ENCODE measurements at places on chromosomes 5 and 9.

DNA sequence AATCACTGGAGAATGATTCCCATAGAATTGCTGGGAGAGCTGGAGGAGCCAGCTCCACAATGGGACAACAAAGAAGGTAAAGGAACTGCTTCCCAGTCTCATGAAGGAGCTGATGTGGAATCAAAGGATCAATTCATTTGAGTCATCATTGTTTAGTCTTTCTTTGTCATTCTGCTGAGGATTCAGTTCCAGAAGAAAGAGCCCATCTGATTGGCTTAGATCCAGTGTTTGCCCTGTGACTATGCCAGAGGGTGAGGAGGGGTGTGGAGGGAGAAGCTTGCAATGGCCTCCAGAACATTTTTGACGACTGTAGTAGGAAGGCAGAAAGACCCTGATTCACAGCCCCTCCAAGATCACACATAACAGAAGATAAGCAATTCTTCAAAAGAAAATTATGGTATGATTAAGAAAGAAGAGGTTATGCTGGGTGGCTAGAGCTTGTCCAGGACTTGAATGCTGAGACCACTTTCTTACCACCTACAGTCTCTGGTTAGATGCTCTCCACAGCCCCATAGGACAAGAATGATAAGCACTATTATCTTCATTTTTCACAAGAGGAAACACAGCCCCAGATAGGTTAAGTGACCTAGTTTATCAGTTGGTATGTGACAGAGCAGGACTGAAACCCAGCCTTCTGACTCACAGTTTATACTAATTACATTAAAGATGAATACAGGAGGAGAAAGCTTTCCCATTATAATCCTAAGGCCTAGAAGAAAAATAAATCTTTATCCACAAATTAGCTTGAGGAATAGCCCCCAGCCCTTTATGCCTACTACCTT is 363.1 kb downstream of the PRELID2 start:
- no peak for DNase-seq

- DNase-seq = no peak
Measured at GRCh38 chr5:5678909-5679308, 256.4 kb downstream of the ICE1 start.

- no peak for DNase-seq
Measured at GRCh38 chr9:86337469-86338108, 16.6 kb downstream of the TUT7 start.

DNA sequence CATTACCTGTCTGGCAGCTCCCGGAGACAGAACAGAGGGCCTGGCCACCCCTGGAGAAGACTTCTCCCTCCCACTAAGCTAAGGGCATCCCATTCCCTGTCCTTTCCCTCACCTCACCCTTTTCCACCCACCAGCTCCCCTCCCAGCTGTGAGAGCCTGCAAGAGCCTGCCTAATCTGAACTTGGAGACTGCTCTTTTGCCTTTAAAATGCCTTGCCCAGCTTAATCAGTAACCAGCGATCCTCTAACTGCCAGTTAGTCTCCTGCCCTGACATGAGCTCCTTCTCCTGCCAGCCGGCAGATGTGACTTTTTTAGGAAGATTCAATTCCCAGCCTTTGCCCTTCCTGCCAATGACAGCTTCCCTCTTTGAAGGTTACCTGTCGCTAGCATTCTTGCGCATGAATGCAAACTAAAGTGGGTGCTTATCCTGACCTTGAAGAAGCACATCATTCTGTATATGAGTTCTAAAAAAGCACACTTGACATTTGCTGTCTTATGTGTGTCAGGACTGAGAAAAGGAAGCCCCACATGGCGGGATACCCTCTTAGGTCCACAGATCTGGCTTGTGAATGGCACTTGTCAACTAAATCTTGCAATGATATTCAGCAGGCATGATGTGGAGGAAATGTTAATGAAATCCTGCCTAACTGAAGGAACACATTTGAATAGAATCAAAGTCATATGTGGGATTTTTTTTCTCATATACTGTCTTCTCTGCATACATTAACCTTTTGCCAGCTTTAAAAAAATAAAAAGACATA is 411.2 kb upstream of the SLC30A5 start:
- DNase-seq = no peak

DNA sequence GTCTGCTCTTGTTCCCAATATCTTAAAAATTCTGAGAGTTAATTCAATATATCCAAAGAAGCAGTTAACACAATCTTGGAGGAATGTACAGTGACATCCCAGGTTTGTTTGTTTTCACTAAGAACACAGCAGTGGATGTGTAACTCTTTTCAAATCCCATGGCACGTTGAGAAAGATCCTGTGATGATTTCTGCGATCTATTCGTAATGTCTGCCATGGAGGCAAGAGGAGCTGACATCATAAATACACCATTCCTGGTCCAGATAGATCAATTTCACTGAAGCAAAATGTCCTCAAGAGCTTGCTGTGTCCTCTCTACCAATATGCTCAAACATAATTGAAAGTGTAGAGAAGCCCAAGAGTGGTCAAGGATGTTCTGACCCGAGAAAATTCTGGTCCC is 252.8 kb upstream of the TRIM32 start:
- DNase-seq = no peak

DNA sequence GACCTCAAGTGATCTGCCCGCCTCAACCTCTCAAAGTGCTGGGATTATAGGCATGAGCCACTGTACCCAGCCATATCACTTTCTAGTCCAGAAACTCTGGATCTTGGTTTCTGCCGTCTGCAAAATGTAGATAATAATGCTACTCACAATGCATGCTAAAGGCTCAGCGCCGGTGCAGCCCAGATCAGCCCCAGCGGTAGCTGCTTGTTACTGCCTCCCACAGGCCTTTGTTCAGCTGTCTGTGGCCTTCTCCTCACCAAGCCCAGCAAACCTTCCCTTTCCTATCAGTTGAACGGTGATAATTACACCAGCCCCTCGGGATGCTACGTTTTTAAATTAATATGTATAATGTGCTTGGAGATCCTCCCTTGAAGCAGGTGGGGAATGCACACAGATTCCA is 26.2 kb upstream of the MSX2 start:
- DNase-seq = no peak

DNA sequence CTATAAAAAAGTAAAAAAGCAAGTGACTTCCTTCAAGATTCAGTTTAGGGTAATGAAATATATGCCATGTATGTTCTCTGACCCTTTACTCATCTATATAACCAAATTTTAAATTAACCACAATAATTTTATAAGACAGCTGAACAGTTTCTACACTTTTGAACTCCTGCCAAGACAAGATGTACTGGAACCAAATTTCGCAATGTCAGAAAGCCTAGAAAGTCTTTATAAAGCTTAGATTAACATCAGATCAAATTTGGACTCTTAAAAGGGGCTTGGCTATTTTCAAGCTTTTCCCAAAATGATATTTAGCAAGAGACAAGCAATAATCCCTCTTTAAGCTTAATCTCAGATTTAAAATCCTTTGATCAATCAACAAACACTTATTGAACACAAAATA is 362.6 kb downstream of the PTPRD start:
- DNase-seq = no peak

DNA sequence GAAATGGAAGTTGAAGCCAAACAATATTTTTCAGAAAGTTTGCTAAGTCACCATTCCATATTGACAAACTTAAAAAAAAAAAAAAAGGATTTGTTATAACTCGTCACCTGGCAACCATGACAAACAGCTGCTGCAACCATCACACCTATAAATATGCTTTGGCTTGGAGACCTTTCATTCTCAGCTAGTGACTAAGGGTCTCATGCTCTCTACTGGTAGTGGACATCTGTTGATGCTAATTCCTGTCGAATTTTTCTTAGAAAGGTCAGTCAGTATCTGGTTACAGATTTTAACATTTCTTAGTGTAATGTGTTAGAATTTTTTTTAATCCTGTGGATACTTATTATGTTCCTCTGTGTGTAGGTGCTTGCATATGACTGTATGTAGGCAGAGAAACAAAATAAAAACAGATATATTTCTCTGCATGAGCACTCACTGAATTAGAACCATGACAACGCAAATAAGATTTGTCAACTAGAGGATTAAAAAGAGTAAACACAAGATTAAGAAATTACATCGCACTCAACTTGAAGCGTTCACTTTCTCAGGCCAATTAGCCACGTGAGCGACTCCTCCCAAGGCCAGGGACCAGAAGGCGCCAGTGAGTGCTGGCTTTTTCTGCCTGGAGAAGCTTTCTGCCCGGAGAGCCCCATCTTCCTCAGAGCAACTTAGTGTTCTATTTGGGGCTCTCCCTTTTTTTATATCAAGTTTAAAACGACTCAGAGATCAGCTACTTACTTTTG is 27.0 kb upstream of the ZNF622 start:
- DNase-seq = no peak

DNA sequence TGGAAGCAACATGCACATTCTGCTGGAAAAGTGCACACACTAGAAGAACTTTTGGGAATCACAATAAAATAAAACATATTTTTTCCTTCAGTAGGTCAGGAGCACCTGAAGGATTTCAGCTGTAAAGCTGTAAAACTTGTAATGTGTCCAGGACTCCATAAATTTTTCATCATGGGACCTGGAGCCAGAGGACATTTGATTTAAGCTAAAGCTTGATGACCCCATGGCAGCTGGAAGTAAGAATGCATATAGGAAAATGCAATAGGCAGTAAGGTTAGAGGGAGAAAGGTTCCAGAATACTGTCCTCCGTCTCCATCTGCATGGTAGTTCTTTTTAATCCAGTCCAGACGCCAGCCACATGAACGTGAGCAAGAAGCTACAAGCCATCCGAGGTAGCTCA is 166.0 kb downstream of the ADAMTSL1 start:
- no peak for DNase-seq

DNA sequence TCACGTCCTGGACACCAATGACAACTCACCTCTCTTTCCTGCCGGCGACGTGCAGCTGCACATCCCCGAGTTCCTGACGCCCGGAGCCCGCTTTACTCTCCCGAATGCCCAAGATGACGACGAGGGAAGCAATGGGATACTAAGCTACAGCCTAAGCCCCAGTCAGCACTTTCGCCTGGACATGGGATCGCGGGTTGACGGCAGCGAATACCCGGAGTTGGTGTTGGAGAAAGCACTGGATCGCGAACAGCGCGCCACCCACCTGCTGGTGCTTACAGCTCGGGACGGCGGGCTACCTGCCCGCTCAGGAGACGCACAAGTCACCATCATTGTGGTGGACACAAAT is 1.1 kb downstream of the PCDHAC1 start:
- DNase-seq = no peak

DNA sequence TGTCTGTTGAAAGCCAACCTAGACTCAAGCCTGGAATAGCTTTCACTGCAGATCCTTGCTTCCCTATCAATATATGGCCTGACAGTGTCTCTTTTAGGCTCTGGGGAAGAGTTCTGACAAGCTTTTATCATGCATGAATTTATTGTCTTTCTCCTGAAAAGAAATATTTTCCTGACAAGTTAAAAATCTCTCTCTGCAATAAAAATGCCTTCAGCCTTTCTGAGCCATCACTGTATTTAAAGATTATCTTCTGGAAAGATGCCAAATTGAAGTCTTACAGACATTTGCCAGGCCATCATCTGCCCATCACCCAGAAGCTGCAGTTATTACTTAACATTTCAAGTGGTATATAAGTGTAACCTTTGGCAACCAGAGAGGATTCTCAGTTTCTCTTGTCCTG is 88.1 kb upstream of the HTR1A start:
- DNase-seq = no peak

DNA sequence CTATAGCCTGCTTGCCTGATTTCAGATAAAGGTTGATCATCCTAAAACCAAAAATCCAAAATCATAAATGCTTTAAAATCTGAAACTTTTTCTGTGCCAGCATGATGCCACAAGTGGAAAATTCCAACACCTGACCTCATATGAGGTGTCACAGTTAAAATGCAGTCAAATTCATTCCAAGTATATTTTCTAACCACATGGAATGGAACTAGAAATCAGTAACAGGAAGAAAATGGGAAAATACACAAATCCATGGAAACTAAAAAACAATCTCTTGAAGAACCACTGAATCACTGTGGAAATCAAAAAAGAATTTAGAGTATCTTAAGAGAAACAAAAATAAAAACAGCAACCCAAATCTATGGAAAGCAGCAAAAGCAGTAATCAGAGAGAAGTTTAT is 297.5 kb upstream of the COX7C start:
- DNase-seq = no peak

DNA sequence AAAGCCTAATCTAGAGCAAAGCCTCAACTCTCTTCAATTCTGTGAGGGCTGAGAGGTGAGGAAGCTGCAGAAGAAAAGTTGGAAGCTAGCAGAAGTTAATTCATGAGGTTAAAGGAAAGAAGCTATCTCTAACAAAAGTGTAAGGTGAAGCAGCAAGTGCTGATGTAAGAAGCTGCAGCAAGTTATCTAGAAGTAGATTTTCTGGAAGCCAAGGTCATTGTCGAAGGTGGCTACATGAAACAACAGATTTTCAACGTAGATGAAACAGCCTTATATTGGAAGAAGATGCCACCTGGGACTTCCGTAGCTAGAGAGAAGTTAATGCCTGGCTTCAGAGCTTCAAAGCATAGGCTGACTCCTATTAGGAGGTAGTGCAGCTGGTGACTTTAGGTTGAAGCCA is 42.0 kb downstream of the SREK1 start:
- no peak for DNase-seq

GRCh38 chr9:94799578-94800264 is 73.2 kb downstream of the AOPEP start:
- DNase-seq = no peak

GRCh38 chr9:9996259-9996658 is 616.5 kb downstream of the PTPRD start:
- no peak for DNase-seq

DNA sequence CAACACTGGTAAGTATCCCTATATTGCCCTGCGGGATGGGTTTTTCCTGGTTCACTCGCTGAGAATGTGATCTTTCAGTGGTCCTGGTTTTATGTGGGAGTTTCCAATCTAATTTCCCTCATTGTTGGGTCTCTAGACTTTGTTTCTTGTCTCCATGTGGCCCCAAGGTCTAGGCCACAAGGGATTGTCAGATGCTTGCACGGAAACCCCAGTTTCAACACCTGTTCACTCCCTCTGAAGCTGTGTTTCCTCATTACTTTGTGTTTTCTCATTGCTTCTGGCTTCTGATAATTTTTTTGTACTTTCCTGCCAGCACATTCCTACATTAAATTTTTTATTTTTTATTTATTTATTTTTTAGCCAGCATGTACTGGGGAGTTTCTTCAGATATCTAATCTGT is 191.5 kb downstream of the TTLL11 start:
- no peak for DNase-seq

DNA sequence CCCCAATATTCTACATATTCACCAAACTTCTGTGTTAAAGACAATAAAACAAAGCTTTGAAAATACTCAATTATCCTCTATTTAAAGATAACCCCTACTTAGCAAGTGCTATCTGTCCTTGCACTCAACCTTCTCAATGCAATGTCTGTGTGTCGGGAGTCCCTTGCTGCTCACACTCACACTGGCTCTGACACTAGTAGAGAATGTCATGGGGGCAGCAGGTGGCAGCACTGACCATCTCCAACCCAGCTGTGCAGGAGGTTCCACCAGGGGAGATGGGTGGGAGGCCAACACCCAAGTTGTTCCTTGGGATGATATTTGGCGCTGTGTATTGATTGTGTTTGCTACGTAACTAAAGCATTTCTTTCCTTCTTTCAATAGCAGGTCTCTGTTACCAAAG is 59.4 kb upstream of the SIMC1 start:
- no peak for DNase-seq

All from stimulated activated CD4-positive, alpha-beta T cell treated with anti-CD3 and anti-CD28 coated beads, Interleukin-2, amount 100 ng/mL, for 24 hours (primary cell).